ENCODE measurements at places on chromosomes 2 and 18. TPM values are rescaled to one million over a fixed set of nuclear protein-coding genes. Genes with fewer than 3 reads are reported as not detected.

Gene IL36A
- total RNA-seq: not detected

Gene NPPC
- not detected for total RNA-seq

Gene IL37
- total RNA-seq: 0.29 TPM

Gene CYTIP
- total RNA-seq: 10.7 TPM

Gene FN1
- 157 TPM for total RNA-seq

Gene FBXO41
- total RNA-seq: 8.5 TPM

Gene COL3A1
- 371 TPM for total RNA-seq

GRCh38 chr2:152580714-152581113 is 136.5 kb downstream of the PRPF40A start:
- no peak for DNase-seq

DNA sequence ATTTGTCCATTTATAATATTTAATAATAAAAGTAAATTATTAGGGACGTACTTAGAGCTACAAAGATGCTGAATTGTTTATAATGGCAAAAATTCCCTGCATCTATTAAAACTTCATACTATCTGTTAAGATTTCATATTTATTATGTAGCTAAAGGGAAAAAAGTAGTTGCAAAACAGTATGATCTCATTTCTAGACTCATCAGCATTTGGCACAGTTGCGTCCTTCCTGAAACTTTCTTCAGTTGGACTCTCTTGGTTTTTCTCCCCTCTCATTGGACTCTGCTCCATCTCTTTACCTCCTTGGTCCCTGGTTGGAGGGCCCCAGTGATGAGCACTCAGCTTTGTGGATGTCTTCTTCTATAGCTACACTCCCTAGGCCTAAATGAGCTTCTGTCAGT is 99.6 kb downstream of the TMEM247 start:
- no peak for DNase-seq

DNA sequence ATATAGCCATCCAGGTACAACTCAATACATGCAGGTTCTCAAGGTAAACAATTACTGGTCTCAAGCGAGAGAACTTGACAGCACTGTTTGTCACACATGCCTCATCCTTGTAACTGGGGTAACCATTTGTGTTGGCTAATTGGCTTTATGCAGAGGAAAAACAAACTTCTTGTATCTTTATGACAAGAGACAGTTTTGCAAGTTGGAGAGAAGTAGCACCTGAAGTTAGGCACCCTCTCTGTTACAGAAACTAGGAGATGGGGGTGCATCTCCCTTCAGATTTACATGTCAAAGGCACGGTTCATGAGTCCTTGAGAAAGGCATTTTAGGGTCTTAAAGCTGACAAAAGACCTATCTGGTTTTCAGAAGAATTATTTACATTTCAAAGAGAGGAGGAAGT is 241.7 kb downstream of the CD226 start:
- no peak for DNase-seq

DNA sequence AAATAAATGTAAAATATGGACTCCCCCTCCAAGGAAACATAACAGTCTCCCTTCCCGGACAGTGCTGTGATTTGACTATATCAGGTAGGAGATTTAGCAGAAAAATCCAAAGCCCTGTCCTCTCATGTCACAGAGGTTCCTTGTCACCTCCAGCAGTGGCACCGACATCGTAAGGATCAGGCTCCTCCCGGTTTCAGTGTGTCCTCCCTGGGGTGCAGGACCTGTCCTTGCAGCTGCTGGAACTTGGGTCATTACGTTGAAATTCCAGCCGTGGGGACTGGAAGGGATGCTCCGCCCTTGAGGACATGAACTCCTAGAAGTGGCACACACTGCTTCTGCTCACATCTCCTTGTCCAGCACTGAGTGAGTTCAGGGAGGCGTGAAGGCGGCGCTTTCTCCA is 101.1 kb upstream of the ODC1 start:
- DNase-seq: no peak

- no peak for DNase-seq
These were observed 35.6 kb upstream of the NDUFV2 start for GRCh38 chr18:9066817-9067306.

DNA sequence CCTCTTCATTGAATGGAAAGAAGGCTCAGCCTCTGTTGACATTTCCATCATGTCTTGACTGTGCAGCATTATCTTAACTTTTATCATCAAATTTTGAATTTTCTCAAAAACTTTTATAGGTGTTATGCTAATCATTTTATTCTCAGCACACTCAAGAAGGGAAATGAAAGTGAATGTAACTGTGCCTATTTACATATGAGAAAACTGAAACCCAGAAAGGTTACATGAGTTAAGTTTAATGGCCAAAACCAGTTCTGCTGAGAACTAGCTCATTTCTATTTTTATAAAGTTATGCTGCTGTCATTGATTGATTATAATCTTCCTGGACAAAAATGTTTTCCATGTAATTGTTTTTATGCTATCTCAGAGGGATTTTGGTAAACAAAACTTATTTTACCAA is 618.8 kb upstream of the NRXN1 start:
- no peak for DNase-seq

DNA sequence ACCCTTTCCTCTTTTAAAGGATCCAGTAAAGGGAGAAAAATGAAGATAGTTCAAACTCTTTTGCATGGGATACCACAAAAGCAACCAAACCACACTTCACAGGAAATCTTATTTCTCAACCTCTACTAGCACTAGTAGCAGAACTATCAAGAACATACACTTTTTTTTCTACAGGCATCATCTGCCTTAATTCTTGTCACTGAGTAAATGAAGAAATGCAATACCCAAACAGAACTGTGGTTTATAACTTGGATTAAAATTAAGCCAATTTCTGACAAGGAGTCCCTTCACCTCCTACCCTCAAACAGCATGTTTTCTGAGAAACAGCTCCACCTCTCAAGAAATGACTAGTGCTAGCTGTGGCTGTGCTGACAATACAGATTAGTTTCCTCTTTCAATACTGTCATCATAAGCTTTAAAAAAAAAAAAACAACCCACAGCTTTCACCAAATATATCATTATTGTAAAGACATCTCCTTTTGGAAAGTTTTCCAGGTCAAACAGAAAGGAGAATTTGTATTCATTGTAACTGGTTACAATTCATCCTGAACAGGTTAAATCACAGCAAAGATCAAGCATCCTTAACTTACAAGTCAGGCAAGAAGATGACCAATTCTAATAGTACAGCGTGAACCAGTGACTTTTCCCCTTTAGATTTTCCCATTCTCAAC is 44.4 kb downstream of the PTPN2 start:
- DNase-seq: no peak

- DNase-seq: no peak
These were observed 111.9 kb downstream of the C1D start for GRCh38 chr2:67950919-67951318.

- no peak for DNase-seq
These were observed 20.4 kb upstream of the DAPL1 start for GRCh38 chr2:158774681-158775080.

- DNase-seq: no peak
These were observed 2.2 kb downstream of the LRRTM4 start for GRCh38 chr2:77519888-77520506.

DNA sequence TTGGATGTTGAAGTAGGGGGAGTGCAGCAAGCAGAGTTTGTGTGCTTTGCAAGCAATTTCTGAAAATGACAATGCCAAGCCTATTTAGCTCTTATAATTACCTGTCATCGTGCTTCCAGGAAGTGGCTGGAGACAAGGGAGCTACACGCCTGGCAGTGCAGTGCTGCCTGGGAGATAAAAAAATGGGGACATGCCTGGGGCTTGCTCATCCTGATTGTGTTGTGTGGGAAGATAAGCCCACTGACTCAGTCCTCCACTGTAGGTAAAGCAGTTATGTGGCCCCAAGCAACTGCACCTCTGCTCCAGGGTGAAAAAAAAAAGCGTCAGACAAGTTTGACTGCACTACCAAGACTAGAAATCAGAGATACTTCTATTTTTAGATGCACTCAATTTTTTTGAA is 396.9 kb upstream of the NXPH2 start:
- no peak for DNase-seq

- DNase-seq: no peak
These were observed 157.6 kb downstream of the RDH14 start for GRCh38 chr2:18402831-18403230.

GRCh38 chr2:181111059-181111458 is 130.7 kb downstream of the UBE2E3 start:
- no peak for DNase-seq

- DNase-seq: no peak
These were observed 46.7 kb upstream of the GPR17 start for GRCh38 chr2:127599211-127599610.

GRCh38 chr2:28704621-28705020 is 47.0 kb upstream of the PPP1CB start:
- no peak for DNase-seq

- no peak for DNase-seq
These were observed 266.2 kb upstream of the SLC39A10 start for GRCh38 chr2:195390686-195391321.

DNA sequence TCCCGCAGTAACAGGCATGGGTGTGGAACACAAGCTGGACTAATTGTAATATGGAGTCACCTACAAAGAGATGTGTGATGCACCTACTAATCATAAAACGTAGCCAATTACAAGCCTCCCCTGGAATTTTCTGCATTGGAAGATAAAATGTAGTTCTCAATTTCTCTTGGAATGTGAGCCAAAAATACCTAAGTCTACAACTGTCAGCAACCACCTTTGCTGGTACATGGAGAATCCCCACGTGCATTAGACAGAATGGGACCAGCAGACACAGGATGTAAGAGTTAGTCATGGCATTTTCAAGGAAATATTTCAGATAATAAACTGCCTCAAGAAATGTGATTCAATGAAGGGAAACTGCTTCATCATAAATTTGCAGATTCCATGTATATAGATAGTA is 85.6 kb upstream of the DCC start:
- DNase-seq: no peak

- no peak for DNase-seq
These were observed 306.0 kb upstream of the EPC2 start for GRCh38 chr2:148338541-148338940.

DNA sequence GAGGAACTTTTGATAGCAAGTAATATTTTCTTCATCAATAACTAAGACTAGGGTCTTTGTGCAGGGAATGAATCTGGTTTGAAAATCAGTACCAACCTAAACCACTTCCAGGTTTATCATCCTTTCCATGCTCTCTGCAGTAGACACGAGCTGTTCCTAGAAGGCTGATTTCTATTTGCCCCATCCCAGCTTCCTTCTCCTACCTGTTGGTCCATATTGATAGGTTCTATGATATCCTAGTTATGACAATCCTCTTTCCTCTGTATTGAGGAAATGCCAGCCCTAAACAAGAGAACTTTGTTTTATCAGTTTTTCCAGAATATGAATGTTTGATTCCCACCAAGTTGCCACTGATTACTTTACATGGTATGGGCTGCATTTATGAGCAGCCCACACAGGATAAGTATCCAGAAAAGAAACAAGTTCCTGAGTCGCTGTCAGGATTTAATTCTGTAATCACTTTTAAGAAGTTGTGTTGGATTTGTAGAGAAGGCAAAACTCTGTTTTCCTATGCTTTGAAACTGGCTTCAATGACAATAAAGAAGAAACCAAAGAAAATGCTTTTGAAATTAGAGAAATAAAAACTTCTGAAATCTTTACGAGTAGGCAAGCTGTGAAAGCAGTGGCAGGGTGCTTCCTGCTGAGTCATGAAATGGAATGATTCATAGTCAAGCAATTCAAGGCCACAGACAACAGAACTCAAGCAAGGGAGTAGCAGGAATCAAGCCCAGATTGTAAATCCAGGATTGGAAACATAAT is 37.3 kb upstream of the TANK start:
- peak; percentile 64 for DNase-seq

- no peak for DNase-seq
These were observed 132.0 kb downstream of the ZNF804A start for GRCh38 chr2:184730288-184730687.

DNA sequence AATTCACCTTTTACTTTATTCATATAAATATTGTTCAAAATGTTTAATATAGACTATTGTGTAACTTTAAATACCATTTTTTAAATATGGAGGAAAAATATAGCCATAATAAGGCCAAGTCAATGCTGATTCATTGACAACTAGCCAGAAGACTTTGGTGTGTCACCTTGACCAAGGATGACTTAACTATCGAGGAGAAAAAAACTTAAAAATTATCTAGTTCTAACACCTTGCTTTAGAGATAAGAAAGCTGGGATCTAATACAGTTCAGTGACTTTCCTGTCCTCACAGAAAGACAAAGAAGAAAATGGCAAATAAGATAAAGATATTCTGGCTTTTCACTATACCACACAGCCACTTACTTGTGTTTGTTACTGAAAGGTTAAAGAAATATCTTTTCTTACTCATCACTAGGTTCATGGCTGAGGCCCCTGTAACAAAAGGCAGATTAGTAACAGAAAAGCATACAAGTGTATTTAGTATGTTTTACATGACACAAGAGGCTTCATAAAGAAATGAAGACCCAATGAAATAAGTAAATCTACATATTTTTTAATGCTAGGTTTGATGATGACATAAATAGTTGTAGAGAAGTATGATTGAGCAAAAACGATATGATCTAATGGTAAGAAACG is 65.9 kb upstream of the LRRTM1 start:
- no peak for DNase-seq

GRCh38 chr2:234977228-234977679 is 25.4 kb downstream of the SH3BP4 start:
- no peak for DNase-seq

DNA sequence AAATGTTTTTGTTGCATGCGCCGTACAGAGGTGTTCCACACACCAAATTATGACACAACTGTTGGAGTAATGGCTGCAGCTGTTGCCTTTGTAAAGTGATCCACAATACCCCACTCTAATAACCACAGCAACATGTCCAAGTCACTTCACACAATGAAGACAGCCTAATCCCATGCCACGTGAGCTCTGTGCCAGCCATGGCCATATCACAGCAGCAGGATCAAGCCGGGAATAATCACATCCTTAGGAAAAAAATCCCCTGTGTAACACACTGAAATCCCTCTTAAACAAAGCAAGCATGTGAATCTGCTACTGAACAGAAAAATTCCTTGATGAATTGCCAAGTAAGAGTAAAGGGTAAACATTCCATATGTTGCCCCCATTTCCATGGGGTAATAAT is 179.5 kb upstream of the PARD3B start:
- DNase-seq: no peak

DNA sequence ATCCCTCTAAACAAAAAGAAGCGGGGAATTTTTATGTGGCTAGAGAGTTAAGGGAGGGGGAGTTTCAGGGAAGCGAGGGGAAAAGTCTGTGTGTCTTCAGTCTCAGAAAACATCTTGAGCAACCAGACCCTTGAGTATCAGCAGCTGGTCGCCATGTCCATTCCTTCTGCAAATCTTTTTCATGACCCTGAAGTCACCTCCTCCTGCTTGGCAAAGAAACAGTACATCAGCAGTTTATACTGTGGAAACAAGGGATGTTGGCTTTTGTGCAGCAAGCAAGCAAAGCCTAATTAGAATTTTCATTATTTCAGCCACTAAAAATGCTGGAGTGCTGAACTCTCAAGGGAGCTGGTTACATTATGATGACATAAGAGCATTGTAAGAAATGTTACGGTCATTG is 187.4 kb upstream of the SLC8A1 start:
- DNase-seq: no peak
